ENCODE measurements at places on chromosomes 13 and 19.

- no peak for DNase-seq
These were observed 201.1 kb downstream of the NBEA start for GRCh38 chr13:35143123-35143522.

GRCh38 chr19:7545300-7545699, 9.8 kb downstream of the PNPLA6 start:
- no peak for DNase-seq

GRCh38 chr13:43274881-43275280, 251.5 kb downstream of the DNAJC15 start:
- no peak for DNase-seq

GRCh38 chr19:34120846-34121639, 51.3 kb upstream of the LSM14A start:
- DNase-seq, result no peak

DNA sequence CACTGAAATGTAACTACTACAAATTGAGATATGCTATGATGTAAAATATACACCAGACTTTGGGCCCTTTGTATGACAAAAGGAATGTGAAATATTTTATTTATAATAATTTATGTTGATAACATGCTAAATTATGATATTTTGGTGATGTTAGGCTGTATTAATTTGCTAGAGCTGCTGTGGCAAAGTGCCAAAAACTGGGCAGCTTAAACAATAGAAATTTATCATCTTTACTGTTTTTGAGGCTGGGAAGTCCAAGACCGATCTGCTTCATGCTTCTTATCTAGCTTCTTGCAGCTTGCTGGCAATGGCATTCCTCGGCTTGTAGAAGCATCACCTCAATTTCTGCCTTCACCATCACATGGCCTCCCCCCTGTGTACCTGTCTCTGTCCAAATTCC, 245.0 kb downstream of the GPC5 start:
- no peak for DNase-seq

DNA sequence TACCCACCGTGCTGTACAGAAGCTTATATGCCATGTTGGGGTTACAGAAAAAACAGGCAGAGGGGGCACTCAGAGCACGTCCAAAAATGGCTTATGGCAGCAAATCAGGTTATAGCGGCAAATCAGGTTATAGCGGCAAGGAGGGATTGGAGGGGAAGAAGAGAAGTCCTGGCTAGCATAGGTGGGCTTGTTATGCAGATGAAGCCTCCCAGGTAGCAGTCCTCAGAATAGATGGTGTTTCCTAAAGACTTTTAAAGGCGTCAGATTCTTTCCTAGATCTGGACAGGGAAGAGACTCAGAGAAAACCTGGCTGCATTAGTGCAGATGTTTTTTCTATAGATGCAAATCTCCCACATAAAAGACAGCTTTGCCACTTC, 19.8 kb upstream of the PLEKHF1 start:
- no peak for DNase-seq

DNA sequence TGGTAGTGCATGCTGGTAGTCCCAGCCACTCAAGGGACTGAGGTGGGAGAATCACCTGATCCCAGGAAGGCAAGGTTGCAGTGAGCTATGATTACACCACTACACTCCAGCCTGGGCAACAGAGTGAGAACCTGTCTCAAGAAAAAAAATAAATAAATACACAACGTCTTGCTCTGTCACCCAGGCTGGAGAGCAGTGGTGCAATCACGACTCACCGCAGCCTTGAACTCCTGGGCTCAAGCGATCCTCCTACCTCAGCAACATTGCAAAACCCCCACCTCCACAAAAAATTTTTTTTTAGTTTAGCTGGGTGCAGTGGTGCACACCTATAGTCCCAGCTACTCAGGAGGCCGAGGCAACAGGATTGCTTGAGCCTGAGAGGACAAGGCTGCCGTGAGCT, 8.8 kb downstream of the TPM4 start:
- DNase-seq, result no peak

- no peak for DNase-seq
These were observed 47.2 kb downstream of the C13orf42 start for GRCh38 chr13:51063909-51064308.

DNA sequence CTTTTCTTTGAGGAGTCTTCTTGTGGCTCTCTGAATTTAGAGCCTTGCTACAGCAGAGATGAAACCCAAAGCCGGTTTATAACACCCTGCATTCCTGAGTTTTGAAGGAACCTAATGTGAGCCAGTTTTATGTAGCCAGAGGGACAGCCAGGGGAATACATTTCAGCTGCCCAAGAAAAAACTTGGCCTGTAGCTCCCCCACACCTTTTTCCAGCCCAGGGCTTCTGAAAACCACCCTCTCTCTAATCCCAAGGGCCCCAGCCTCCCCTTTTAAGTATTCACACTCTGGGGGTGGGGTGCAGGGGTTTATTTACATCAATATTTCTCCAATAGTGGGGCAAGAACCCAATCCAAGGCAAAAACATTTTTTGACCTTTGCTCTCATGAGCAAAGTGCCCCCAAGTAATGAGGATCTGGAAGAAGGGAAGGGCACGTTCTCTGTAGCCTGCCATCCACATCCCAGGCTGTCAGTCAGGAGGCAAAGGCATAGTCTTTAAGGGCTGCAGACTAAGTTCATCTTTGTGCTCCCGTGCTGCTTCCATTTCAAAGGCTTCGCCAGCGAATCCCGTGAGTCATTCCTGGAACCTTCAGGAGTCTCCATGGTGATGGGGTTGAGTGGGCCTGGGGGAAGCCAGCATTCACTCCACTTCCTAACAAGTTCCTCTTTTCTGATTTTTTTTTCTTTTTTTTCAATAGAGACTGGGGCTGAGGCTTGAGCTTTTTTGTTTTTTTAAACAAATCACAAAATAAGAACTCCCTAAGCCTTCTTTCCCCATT, 33.2 kb upstream of the MEDAG start:
- DNase-seq, result no peak

- no peak for DNase-seq
These were observed 6.4 kb downstream of the ATP11A start for GRCh38 chr13:112696001-112696868.

DNA sequence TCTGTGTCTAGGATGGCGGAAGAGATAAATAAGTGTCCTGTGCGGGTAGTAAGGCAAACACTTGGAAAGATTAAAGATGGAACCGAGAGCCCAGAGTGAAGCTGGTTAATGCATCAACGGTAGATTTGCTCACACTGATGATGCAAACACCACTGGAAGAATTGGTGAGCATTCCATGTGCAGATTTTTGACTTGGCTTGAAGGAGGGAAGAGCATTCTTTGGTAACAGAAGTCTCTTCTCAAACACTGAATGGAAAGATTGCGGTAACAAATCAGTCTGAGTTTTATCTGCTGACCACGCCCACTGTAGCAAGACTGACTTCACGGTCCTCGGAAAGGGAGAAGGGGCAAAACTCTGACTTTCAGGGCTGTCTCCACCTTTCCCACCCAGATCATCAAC, 112.5 kb downstream of the COL4A1 start:
- no peak for DNase-seq

GRCh38 chr13:112174476-112175110, 107.6 kb downstream of the SOX1 start:
- no peak for DNase-seq

- no peak for DNase-seq
These were observed 133.7 kb downstream of the MTUS2 start for GRCh38 chr13:28953714-28954418.

- DNase-seq, result no peak
These were observed 1.7 kb downstream of the ERCC1 start for GRCh38 chr19:45421947-45422498.

DNA sequence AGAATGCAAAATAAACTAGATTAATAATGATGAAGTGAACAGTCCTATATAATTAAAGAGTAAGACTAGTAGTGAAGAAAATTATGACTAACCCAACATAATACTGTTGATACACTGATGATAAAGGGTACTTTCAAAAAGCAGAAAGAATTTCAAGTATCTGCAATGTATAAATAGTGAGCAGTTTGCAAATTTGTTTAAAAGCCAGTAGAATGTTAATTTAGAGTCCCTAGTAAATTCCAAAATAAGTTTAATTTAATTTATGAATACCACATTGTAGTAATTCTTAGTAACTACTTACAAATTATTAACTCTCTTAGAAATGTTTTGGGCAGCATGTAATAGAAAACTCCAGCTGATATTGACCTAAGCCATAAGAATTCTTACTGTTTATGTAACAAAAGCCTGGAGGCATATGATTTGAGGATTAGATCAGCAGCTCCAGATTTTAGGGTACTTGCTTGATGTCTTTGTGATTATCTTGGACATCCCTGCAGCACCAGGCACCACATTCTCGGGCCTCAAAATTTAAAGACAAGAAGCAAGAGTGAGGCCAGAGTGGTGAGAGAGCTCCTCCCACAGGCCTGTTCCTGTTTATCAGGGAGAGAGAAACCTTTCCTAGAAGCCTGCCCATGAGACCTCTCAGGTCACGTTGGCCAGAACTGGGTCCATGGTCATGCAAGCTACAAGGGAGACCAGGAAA, 67.6 kb upstream of the TDRD3 start:
- DNase-seq, result no peak

GRCh38 chr13:94201022-94201421, 278.5 kb downstream of the DCT start:
- no peak for DNase-seq

GRCh38 chr19:43790587-43790986, 9.8 kb upstream of the KCNN4 start:
- no peak for DNase-seq

DNA sequence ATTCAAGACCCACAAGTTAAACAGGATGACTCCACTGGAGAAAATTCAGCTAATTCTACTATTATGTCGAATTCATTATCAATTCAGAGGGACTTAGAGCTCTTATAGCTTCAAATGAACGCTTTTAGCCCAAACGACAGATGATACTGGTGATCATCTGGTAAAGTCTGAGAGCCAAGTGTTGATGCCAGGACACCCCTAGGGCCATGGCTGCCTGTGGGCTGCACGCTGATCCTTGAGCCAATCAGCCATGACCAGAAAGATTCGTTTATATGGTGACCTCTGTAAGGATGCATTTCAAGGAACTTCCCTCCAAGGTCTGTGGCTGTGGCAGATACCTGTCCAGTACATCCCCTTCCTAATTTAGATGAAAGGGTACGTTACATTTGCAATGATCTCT, 10.9 kb downstream of the MEDAG start:
- no peak for DNase-seq

GRCh38 chr13:103803349-103803748, 737.1 kb upstream of the SLC10A2 start:
- DNase-seq, result no peak

DNA sequence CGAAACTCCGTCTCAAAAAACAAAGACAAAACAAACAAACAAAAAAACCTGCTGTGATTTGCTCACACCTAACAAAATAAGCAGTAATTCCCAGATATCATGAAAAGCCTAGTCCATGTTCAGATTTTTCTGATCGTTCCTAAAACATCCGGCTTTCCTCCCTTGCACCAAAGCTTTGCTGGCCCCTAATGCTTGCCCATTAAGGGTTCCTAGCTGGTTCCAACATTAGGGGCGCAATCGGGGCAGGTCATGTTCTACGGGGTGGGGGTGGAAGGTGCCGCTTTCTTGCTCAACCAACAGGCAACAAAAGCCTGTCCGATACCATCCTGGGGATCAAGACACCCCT, 25.5 kb upstream of the FXYD3 start:
- no peak for DNase-seq

DNA sequence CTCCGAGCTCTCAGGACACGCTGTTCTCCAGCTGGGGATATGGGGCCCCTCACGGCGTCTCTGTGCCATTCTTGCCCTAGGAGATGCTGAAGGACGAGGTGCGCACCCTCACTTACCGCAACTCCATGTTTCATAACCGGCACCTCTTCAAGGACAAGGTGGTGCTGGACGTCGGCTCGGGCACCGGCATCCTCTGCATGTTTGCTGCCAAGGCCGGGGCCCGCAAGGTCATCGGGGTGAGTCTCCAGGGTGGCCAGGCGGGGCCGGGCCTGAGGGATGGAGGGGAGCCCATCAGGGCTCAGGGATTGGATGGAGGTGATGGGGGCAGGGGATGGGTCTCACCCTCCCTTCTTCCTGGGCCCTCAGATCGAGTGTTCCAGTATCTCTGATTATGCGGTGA, 4.8 kb downstream of the PRMT1 start:
- no peak for DNase-seq

GRCh38 chr19:10499550-10500246, 3.5 kb downstream of the KEAP1 start:
- no peak for DNase-seq

- DNase-seq, result no peak
These were observed 32.0 kb downstream of the LTBP4 start for GRCh38 chr19:40633207-40633606.

DNA sequence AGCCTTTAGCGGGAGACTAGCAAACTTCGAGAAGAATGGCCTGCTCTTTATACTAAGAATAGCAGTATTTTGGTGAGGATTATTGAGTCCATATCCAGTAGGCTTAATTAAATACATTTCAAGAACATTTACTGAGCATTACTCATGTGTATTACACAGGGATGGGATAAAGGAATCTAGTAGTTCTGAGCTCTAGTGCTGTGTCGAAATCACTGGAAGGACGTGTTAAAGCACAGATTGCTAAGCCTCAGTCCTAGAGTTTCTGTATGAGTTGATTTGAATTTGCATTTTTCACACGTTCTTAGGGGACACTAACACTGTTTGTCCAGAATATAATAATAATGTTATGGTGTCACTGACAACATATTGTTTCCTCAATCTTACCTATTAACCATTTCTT, 9.0 kb downstream of the ZNF302 start:
- DNase-seq, result no peak

- no peak for DNase-seq
These were observed 1170.0 kb upstream of the MIR17HG start for GRCh38 chr13:90177512-90177911.

GRCh38 chr13:100398360-100398759, 190.2 kb downstream of the GGACT start:
- DNase-seq, result no peak

GRCh38 chr13:46909042-46909441, 12.2 kb upstream of the HTR2A start:
- DNase-seq, result no peak

GRCh38 chr13:79346300-79346914, 59.6 kb downstream of the RBM26 start:
- no peak for DNase-seq

GRCh38 chr13:71278512-71278911, 588.5 kb downstream of the DACH1 start:
- DNase-seq, result no peak

- DNase-seq, result no peak
These were observed 15.5 kb downstream of the SMARCA4 start for GRCh38 chr19:10976131-10976892.

GRCh38 chr19:19642506-19643157, 825 bp downstream of the GMIP start:
- no peak for DNase-seq

- no peak for DNase-seq
These were observed 16.1 kb downstream of the TTYH1 start for GRCh38 chr19:54431255-54431838.

- DNase-seq, result no peak
These were observed 262.7 kb downstream of the DLEU7 start for GRCh38 chr13:50580684-50581305.

Measured in mesothelial cell of epicardium (in vitro differentiated cells).